ENCODE measurements at places on chromosomes 4 and X. TPM values are rescaled to one million over a fixed set of nuclear protein-coding genes. Genes with fewer than 3 reads are reported as not detected.

- DNase-seq: peak; percentile 7
Observed at GRCh38 chr4:167020410-167020809, 213.9 kb downstream of the SPOCK3 start.

DNA sequence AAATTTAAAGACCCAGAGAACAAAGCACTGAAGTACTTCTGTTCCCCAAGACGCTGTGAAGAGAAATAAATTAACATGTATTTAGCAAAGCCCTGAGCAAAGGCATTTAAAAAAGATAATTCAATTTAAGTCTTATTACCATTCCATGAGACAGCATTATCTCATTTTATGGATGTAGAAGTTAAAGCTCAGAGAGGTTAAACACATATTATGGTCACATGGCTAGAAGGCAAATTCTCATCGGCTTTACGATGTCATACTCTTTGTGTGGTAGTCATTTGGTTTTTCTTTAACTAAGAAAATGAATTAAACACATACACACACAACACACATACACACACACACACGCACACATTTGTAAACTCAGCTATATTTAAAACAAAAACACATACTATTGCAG, 262.7 kb downstream of the HS3ST1 start:
- no peak for DNase-seq

GRCh38 chr4:27088491-27088890, 227.8 kb downstream of the STIM2 start:
- no peak for DNase-seq

DNA sequence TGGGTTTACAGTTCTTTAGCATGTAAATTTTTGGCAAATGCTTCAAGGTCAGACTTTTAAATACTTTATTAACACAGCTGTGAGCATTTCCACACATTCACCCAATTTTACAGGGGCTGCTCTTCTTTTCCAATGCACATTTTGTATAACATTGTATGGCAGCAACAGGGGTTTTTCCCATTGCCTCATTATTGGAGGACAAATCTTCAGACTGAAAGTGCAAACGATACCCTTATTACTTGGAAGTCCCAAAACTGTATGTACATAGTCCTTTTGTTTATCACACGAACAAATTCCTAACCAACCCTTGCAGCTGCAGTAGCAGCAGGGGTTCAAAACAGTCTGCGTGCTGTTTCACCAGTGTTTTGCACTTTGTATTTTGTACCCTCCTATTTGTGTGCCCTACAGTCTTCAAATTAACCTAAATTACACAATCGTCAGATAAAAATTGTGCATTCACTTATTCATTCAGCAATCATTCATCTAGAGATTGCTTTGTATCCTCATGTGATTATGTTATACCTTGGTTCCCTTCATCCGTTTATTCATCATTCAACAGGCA, 330.7 kb upstream of the RASGEF1B start:
- DNase-seq: no peak

- DNase-seq: no peak
Observed at GRCh38 chrX:133097031-133097430, at the start of gene USP26. TSS of gene USP26 (minus strand) at chrX:133097109. CDS start at chrX:133028220, 68,889 bp downstream.

- no peak for DNase-seq
Observed at GRCh38 chr4:161256716-161257115, 907.1 kb downstream of the FSTL5 start.

DNA sequence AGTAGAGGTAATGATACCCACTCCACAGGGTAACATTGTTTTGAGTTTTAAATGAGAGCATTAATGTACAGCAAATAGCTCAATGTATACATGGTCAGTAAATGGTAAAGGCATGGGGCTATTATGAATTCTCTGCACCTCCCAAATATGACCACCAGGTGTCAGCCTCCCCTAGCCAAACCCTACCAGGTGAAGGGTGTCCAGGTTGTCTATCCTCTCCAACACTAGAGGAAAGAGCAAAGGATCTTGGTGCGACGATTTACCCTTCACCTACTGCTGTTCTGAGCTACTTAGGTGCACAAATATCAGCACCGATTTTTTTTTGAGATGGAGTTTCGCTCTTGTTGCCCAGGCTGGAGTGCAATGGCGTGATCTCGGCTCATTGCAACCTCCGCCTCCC, 26.5 kb upstream of the XIAP start:
- DNase-seq: peak; percentile 67

DNA sequence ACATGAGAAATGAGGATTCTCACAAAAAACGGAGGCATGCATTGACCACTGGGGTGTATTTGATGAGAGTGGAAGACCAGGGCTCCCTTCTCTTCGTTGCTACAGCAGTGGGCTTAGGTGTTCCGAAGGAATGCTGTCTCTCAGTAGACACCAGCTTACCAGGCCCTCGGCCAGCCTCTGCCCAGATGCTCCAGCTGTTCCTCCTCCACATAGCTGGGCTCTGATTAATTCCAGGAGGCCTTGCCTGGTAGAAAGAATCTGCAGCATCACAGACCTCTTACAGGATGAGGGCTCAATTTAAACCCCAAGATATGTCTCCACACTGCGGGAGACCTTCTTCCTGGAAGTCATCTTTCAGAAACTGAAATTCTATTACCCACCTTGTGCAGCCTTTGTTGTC, 346.6 kb upstream of the TENM3 start:
- no peak for DNase-seq

DNA sequence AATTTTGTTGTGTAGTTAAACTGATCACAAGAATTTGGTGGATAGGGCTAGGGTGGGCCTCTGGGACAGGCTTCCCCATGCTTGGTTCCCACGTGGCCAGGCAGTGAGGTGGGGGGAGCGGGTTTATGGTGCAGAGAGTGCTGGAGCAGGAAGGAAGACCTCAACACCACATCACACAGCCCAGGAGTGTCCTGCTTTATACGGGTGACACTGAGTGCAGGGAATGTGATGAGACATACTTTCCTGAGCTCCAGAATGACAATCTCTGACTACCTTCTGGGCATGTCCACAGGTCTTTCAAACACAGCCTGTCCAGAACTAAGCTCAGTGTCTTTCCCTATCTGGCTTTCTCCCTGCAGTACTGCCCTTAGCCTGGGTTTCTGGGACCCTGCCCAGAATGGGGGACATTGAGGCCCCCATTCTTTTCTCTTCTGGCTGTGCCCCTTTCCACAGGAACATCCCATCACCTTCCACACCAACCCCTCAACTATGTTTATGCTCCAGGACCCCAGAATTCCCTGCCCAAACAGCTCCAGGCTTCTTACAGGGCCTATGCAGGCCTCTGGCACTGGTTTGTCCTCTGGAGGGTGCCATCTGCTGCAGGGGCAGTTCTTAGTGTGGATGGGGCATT, 36.5 kb upstream of the RASL11B start:
- no peak for DNase-seq

GRCh38 chrX:48636776-48637175, 39.5 kb downstream of the WDR13 start:
- DNase-seq: no peak

- DNase-seq: no peak
Observed at GRCh38 chr4:16386711-16387320, 160.5 kb upstream of the TAPT1 start.

- no peak for DNase-seq
Observed at GRCh38 chrX:79601341-79602131, 234.4 kb upstream of the ITM2A start.

GRCh38 chrX:22247169-22247568, 25.5 kb upstream of the CBLL2 start:
- no peak for DNase-seq

- no peak for DNase-seq
Observed at GRCh38 chr4:113012786-113013185, 36.7 kb upstream of the ANK2 start.

GRCh38 chr4:119666653-119667091, 38.1 kb upstream of the PDE5A start:
- no peak for DNase-seq

DNA sequence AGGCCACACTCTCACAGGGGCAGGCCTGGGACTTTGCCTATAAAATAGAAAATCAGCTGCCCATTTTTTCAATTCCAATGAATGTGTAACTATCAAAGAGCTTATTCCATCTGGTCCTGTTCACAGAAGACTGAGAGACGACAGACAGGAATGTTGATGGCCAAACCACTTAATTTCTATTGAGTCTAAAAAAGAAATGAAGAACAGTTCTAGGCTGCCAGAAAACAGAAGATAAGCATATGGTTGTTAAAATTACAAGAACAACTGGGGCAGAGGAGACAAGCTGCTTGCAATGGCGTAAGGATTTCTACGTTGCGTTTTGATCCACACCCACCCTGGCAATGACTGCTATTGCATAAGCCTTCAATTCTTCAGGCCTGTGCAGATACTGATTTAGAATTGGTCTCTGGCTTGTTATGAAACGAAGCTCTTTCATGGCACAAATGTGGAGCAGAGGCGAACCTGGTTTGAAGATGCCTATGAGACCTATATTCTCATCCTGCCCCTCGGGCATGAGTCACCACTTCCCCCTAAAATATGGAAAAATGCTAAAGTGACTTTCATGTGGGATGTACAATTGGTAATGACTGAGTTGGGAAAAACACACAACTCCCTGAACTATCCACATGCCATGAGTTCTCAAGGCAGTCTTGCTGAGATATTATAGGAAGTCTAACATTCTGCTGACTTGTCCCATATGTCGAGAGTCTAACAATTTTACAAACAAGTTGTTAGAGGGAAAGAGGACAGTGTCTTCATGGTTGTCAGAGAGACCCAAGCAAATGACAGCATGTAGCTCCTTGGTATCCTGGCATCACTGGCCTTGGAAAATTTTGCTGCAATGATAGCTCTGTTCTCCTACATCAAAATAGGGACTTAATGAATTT, 37.9 kb upstream of the SORBS2 start:
- no peak for DNase-seq

DNA sequence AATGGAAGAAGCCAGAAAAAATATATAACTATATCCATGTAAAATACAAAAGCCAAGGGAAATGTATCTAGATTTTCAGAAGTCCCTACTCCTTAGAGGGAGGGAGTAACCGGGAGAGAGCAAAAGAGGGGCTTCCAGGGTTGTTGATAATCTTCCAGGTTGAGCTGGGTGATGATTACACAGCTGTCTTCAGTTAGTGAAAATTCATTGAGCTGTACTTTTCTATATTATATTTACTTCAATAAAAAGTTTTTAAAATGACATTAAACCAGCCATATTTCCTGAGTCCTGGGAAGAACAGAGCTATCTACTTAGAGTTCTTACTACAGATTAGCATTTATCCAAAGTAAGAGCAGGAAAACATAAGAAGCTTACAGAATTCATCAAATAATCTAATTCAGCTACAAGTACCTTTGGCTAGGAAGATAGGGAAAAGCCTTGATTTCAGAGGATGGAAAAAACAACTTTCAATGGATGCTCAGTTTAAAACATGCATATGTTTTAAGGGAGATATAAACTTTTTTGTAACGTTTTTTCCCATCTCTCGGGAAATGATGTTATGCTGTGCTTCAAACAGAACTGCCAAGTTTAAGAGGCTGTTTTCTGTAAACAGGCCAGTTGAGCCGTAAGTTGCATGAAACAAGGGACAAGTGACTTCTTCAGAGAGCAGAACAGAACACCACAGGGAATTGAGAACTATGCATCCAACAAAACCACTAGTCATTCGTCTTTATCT, 204.6 kb downstream of the SCFD2 start:
- no peak for DNase-seq

DNA sequence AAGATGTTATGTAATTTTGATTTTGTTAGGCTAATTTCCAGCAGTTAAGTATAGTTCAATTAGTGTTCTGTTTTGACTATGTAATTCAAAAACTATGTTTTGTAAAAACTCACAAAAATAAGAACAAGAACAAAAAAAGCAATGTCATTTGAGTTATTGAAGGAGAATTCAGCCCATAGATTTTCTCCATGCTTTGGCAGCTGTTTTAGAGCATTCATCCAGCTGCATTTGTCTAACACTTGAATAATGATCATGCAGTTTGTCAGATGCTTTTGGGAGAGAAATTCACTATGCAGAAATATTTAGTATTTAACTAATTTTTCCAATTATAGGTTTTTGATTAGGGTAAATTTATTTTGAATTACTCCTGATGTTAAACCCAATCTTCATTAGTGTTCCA, 14.2 kb downstream of the CPE start:
- DNase-seq: no peak

GRCh38 chr4:67725981-67726380, 25.0 kb upstream of the UBA6 start:
- DNase-seq: no peak

DNA sequence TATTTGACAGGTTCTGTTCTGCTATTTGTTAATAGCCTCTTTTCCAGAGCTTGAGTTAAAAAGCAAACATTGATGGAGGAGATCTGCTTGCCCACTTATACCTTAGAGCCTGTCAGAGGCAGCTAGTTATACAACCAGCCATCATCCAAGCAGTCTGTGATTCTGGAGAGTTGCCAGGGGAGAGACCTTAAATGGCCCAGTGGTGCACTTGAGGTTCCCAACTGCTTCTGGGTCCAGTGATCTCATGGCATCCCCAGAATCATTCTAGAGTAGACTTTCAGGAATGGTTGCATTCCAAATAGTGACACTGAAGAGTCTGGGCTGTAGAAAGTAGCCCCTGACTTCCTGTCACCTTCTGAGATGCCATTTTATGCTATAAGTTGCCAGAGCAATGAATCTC, 160.7 kb downstream of the FHIP1A start:
- DNase-seq: no peak

- no peak for DNase-seq
Observed at GRCh38 chrX:153728095-153728494, 3.4 kb downstream of the ABCD1 start.

DNA sequence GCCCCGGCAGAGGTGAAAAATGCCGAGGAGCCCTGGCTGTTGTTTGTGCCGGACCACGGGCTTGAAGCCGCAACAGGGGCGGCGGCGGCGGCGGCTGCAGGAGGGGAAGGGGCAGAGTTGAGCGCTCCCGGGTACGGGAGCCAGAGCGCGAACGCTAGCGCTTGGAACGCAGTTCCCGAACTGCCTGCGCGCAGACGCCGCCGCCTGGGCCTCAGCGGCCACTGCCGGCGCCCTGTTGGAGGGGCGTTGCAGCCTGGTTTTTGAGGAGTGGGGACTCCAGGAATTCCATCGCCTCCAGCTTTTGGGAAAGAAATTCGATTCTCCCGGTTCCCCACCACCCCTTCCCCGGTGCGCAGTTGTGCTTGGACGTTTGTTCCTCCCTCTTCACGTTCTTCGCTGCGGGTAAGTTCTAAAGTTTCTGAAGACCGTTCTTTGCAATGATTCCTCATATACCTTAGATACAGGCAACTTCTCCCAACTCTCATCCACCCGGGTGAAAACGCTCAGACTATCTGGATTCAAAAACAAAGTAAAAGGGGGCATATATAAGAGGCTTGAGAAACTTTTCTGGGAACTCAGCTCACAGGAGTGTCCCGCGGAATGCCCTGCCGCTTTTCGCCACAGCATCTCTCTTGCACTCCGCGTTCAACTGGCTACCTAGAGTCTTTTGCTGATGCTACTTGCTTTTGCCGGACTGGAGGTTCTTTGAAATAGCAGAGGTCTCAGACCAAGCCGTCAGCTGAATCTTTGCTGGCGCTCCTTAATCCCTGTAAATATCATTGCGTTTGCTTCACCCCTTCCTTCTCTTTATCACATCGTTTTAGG, 1.0 kb downstream of the FAT4 start:
- peak; percentile 10 for DNase-seq

ZMAT1 gene
- 3.3 TPM for total RNA-seq

UGT2B15 gene
- total RNA-seq: not detected

PITX2 gene
- not detected for total RNA-seq

SLC16A2 gene
- 0.36 TPM for total RNA-seq

WFS1 gene
- 1.8 TPM for total RNA-seq

XAGE1B gene
- not detected for total RNA-seq

LUZP4 gene
- not detected for total RNA-seq

FGA gene
- not detected for total RNA-seq

CNGA2 gene
- total RNA-seq: not detected

RGN gene
- not detected for total RNA-seq

AFAP1 gene
- total RNA-seq: 26.5 TPM

TRIM75 gene
- not detected for total RNA-seq

TEX13B gene
- total RNA-seq: not detected

SSX4 gene
- not detected for total RNA-seq

ARAF gene
- 60.9 TPM for total RNA-seq

Measured in activated CD8-positive, alpha-beta T cell treated with anti-CD3 and anti-CD28 coated beads for 36 hours (primary cell).